NCI-H1417 treated with DMSO at 0.1 percent for 48 hours (cell line): ENCODE measurements at places on chromosomes 11 and 22.
A peak's percentile ranks its signal among the peaks of the same experiment; 100 is the strongest.

DNA sequence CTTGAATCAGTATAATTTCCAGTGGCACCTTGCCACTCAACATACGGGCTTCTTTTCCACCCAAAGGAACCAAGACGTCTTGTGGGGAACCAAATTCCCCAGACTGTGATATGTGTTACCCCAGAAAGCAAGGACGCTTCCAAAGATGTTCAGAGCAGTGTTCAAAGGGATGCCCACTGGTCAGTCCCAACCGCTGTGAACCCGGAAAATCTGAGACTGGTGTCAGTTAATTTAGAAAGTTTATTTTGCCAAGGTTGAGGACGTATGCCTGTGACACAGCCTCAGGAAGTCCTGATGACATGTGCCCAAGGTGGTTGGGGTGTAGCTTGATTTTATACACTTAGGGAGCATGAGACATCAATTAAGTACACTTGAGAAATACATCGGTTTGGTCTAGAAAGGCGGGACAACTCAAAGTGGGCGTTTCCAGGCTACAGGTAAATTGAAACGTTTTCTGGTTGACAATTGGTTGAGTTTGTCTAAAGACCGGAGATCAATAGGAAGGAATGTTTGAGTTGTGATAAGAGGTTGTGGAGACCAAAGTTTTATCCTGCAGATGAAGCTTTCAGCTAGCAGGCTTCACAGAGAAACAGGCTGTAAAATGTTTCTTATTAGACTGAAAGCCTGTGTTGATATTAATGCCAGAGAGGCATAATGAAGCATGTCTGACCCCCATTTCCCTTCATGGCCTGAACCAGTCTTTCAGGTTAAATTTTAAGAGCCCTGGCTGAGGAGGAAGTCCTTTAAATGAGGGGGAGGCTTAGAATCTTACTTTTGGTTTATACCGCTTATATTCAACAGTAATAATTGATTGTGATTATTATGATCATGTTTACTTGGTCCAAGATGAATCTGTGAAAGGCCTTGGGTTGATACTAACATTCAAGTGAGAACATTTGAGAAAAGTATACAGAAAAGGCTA lies 6.8 kb downstream of the APOL3 start:
- no peak for DNase-seq

DNA sequence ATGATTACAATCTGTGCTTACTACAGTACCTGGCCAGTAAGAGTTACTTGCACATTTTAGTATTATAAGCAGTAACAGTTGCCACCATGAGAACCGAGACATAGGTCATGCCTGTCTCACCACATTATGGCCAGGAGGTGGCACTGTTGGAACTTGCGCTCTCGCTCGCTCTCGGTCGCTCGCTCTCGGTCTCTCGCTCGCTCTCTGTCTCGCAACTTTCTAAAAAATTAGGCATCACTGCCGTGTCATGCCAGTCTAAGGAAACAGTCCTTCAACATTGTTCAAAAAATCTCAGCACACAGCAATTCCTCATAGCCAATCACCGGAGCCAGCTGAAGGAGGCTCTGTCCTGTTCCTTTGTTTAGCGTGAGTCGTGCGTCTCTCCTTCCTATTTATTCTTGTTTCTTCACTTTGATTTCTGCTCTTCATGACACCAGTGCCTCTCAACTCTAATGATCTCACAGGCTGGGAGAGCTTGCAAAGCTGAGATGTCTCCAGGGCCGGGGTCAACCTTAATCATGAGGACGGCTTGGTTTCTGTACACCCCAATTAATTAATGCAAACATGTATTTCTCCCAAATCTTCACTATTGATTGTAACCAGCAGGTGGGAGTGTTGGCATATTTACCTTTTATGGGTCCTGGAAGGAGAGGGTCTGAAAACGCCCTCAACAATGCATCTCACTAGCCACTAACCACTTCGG lies 6.3 kb upstream of the ADAMTS8 start:
- DNase-seq = peak; percentile 64

DNA sequence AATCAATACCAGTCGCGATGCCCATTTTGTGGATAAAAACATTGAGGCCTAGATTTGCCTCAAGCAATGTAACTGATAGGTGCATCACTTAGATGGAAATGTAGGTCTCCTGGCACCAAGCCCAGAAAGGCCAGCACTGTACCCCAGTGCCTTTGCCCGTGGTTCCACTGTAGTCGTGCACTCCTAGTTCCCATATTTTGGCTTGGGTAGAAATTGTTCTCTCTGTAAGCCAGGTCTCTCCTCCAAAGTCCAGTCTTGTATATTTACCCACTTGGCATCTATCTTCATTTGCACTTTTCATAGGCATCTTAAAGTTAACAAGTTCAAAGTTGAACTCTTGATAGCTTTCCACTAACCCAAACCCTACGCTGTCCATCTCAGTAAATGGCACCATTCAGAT lies 41.6 kb upstream of the DMC1 start:
- DNase-seq = no peak

- DNase-seq = no peak
Observed at GRCh38 chr11:80565231-80565630, 1124.4 kb upstream of the TENM4 start.

- DNase-seq = no peak
Observed at GRCh38 chr11:46319074-46319453, 28.2 kb upstream of the DGKZ start.

GRCh38 chr11:65872586-65873317 lies at the start of gene EFEMP2:
Gene EFEMP2, minus strand, starts transcription at chr11:65872800. Its CDS starts 446 bp downstream, at chr11:65872354.
- no peak for DNase-seq

- no peak for DNase-seq
Observed at GRCh38 chr11:122232985-122233384, 117.0 kb upstream of the BLID start.

- DNase-seq = peak; percentile 76
Observed at GRCh38 chr11:112477581-112478317, 217.1 kb upstream of the PLET1 start.

- no peak for DNase-seq
Observed at GRCh38 chr11:27085605-27086004, 45.0 kb downstream of the BBOX1 start.

DNA sequence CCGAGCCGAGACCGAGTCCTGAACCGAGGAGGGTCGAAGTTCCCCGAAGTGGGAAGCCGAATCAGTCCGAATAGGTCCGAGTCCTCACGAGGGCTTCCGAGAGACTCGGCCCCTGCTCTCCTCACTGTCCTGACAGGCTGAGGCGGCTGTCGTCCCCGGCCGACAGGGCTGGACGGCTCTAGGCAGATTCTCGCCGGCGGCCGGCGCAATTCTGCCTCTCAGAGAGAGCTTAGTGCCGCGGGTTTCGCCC lies 191 bp upstream of the DEAF1 start:
- DNase-seq = no peak

- DNase-seq = no peak
Observed at GRCh38 chr22:29780748-29781676, 13.8 kb downstream of the UQCR10 start.

DNA sequence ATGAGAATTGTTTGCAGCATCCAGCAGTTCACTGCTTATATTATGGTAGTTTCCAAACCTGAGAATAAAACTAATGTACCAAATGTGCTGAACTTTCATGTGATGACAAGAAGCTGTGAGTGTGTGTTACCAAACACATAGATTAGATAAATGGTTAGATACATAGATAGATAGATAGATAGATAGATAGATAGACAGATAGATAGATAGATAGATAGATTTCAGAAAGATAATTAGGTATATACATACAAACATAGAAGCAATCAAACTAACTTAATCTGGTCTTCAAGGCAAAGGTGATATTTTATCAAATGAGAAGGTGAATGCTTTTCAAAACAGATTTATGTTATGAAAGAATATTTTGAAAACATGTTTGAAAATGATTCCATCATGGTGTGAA lies 147.3 kb upstream of the C11orf58 start:
- DNase-seq = no peak

DNA sequence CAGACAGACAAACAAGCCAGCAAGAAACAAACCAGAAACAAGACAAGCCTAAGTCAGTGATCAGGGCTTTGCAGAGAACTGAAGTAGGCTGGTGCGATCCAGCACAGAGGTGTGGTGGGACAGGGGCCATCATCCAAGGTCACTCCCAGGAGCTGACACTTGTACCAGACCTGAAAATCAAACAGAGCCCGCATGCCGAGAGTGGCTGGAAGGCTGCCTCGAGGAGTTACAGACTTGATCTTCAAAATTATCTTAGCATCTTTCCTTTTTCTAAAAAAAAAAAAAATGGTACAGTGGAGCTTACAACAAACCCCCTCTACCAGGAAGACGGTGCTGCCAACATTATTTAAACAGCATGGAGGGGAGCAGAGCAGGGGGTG lies 8.8 kb upstream of the SCUBE1 start:
- no peak for DNase-seq

GRCh38 chr11:99781074-99781473 lies 760.3 kb downstream of the CNTN5 start:
- no peak for DNase-seq

GRCh38 chr11:113994077-113994954 lies 19.4 kb downstream of the HTR3A start:
- DNase-seq = no peak

DNA sequence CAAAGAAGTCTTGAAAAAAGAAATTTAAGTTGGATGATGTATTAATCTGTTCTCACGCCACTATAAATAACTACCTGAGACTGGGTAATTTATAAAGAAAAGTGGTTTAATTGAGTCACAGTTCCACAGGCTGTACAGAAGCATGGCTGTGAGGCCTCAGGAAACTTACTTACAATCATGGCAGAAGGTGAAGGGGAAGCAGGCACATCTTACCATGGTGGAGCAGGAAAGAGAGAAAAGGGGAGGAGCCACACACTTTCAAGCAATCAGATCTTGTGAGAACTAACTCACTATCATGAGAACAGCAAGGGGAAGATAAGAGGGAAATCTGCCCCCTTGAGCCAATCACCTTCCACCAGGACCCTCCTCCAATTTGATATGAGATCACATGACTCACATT lies 65.7 kb upstream of the AMOTL1 start:
- no peak for DNase-seq

DNA sequence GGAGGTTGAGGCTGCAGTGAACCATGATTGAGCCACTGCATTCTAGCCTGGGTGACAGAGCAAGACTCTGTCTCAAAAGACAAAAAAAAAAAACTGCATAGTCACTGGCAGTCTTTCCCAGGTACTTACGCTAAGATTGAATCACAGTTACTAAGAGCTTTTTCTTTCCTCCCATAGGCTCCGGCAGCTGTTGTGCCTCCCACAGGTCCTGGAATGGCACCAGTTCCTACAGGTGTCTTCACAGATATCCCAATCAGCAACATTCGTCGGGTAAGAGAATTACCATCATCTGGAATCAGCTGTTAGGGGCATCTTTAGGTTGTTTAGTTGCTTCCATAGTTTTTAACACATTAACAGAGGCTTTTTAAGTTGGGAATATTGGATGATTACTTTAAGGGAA lies 19.8 kb downstream of the DLAT start:
- DNase-seq = no peak

GRCh38 chr11:33895752-33896137 lies 3.9 kb upstream of the LMO2 start:
- no peak for DNase-seq

- DNase-seq = no peak
Observed at GRCh38 chr11:6431861-6432260, 8.9 kb downstream of the HPX start.

DNA sequence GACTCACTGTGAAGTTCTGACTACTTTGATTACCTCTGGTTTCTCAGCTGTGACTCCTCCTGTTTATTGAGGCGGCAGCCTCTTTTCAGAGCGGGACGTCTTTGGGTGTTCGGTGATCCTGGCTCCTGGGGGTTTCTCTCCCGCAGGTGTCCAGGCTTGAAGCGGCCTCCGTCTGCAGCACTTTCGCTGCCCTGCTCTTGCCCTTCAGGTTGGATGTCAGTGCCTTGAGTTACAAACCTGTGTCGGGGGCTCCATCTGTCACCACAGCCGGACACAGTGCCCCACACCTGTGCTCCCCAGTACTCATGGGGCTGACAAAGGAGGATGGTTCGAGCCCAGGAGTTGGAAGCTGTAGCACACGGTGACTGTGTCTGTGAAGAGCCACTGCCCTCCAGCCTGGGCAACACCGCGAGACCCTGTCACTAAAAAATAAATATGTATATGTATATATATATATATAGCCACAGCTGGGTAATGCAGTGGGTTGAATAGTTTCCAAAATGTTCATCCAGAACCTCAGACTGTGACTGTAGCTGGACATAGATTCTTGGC lies 104.1 kb downstream of the BRD1 start:
- no peak for DNase-seq

DNA sequence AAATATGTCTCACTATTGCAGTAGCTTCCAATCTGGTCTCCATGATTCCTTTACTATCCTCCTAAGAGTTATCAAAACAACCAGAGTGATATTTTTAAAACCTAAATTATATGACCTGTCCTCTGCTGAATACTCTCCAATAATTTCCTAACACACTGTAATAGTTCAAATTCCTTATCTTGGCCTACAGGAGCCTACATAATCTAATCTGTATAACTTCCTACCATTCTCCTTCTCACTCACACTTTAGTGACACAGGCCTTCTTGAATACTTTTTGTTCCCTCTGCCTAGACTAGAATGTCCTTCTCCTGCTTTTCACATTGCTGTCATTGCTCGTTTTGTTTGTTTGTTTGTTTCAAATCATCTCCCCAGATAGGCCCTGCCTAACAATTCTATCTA lies 9.4 kb downstream of the FHIP1B start:
- DNase-seq = no peak

DNA sequence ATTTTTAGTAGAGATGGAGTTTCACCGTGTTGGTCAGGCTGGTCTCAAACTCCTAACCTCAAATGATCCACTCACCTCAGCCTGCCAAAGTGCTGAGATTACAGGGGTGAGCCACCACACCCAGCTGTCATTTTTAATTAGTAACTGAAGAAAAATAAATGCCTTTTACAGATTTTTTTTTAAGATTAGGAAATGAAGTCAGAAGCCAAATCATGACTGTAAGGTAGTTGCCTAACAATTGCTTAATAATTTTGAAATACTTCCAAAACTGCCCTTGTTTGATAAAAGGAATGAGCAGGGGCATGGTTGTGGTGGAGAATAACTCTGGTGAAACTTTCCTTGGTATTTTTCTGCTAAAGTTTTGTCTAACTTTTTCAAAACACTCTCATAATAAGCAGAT lies 98.9 kb upstream of the SLC5A12 start:
- DNase-seq = no peak

- DNase-seq = peak; percentile 29
Observed at GRCh38 chr11:118715837-118716260, 36.4 kb upstream of the TREH start.

DNA sequence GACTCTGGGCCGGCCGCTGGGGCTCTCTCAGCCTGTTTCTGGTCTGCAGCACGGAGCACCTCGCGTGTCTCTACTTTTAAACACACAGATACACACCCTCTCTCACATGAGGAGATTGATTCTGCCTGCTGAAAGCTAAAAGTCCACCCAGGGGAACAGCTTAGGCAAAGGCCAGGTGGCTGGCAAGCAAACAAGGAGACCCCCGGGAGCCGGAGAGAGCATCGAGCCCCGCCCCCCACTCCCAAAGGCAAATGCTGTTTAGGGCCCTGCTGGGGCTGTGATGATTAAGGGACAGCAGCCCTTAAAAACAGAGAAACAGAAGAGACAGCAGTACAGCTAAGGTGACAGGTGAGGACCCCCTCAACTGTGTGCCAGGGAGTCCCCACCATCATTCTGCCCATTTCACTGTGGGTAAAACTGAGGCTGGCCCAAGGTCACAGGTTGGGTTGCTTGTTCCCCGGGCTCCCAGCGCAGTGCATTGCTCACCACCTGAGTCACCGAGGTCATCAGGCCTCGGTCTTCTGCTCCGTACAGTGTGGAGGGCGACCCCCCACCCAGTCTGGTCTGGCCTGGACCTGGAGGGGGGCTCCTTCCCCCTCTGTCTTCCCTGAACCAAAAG lies 6.8 kb downstream of the CABP7 start:
- DNase-seq = no peak

GRCh38 chr11:2862395-2863275 lies 22.9 kb downstream of the CDKN1C start:
- no peak for DNase-seq
